T47D (cell line): ENCODE measurements at places on chromosomes 11 and 22.

GRCh38 chr11:20840341-20840740 is 171.0 kb downstream of the NELL1 start:
- DNase-seq, result peak; percentile 51

DNA sequence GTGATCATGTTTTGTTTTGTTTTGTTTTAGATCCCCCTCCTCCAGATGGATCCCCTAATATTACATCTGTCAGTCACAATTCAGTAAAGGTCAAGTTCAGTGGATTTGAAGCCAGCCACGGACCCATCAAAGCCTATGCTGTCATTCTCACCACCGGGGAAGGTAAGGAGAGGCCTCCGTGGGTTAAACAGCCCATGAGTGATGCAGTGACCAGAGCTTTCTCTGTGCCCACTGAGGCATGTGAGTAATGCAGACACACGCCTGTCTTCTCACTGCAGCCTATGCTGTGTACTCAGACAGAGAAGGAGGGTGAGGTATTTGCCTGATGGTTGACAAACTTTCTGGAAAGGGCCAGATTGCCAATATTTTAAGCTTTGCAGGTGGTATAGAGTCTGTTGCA is 73.7 kb upstream of the OR4B1 start:
- no peak for DNase-seq

DNA sequence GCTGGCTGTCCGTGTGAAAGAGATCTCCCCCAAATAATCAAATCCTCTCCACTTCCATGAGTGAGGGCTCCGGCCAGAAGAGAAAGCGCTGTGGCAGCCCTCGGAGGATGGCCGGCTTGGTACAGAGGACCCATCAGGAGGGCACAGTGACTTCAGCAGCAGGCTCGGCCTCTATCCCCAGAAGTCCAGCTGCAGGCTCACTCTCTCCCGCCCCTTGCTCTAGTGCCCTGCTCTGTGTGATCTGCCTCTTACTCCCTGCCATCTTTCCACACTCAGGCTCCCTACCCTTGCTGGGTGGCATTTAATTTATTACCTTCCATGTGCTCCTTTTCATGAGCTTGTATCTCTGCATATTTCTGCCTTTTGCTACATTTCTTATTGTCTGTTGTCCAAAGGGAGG is 129.7 kb downstream of the SPATA19 start:
- DNase-seq, result no peak

- no peak for DNase-seq
Measured at GRCh38 chr11:75275581-75275980, 35.0 kb downstream of the TPBGL start.
